Fibroblast of skin of scalp (primary cell): ENCODE measurements at places on chromosomes 4 and X.

DNA sequence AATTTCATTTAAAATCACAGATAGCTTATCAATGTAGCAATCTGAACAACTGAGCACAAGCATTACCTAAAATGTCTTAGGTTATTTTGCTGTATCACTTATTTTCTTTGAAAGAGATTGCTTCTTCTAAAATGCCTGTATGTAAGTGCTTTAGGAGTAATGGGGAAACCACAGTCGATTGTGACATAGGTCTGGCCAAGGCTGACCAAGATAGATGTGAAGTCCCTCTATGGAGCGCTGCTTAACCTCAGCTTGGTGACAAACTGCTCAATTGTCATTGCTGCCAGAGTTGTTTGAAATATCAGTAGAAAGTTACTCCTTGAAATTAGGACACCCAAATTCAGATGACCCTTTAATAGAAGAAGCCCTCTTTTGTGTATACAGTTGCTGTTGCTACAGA, 401.9 kb upstream of the NDST4 start:
- DNase-seq, result no peak

- no peak for DNase-seq
Observed at GRCh38 chr4:176774852-176775251, 17.9 kb downstream of the VEGFC start.

GRCh38 chrX:47172549-47172948, 21.1 kb upstream of the UBA1 start:
- DNase-seq, result no peak

DNA sequence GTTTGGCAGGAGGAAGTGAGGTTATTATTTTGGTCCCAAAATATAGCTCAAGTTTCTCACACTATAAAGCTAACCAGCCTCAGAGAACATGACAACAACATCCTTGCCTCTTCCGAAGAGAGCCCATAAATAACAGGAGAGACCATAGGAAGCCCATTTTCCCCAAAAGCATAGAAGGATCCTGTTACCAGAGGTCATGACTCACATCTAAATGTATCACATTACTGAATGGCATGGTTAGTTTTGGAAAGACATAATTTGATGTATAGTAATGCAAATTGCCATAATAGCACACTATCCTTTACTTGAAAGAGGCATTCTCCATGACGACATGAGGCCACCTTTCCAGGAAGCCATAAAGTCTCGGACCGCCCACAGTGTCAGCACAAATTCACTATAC, 238.8 kb upstream of the GRIA3 start:
- DNase-seq, result no peak

GRCh38 chr4:70754990-70755688, 33.4 kb downstream of the RUFY3 start:
- DNase-seq, result no peak

DNA sequence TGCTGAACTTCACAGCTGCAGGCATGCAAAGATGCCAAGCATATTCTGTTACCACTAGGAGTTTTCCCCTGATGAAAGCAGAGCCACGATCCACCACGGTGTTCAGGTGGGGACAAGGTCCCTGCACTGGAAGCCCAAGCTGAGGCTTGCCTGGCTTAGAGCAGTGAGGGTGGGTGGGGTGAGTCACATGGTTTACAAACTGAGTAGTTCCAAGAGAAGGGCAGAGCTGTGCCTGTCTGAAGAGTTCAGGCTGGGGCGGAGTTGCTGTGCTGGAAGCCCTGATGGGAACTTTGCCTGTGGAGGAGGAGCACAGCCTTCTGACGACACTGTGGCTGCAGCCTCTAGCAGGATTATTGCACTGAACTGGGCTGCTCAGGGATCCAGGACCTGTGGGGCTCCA, 45.5 kb downstream of the FAM9B start:
- DNase-seq, result peak; percentile 35

DNA sequence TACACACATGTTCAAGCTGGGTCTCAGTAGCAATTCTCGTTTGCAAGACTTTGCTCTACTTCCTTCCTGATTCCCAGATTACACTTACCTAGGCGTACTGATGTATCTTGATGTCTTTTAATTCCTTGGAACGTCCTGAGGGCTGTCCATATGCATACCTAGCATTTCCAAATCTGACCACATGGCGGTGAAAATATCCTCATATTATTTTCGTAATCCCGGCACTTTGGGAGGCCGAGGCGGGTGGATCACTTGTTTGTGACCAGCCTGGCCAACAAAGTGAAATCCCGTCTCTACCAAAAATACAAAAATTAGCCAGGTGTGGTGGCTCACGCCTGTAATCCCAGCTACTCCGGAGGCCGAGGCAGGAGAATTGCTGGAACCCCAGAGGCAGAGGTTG, 1786.3 kb upstream of the TENM3 start:
- DNase-seq, result no peak

- no peak for DNase-seq
Observed at GRCh38 chr4:189200353-189200752, 740.3 kb upstream of the FRG1 start.

- DNase-seq, result no peak
Observed at GRCh38 chrX:136386826-136387225, 86.1 kb downstream of the ADGRG4 start.

DNA sequence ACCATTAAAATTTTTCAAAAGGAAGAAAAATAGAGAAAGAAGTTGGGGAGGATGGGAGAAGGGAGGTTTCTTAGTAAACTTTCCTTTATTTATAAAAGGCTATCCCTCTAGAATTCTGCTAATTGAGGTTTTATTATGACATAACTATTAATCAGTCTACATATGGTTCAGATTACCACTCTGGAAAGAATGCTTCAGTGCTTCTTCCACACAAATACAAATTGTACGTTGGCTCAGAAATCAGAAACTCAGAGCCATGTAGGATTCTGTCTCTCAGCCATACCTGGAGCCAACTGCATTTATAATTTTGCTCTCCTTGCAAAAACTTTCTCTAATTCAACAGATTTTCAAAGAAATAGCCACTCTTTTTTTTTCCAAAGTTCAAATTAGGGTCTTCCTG, 37.1 kb downstream of the SRPX start:
- DNase-seq, result no peak

GRCh38 chr4:144705601-144706590, 59.9 kb downstream of the HHIP start:
- no peak for DNase-seq

GRCh38 chr4:5572114-5572513, 136.2 kb downstream of the EVC2 start:
- peak; percentile 7 for DNase-seq

DNA sequence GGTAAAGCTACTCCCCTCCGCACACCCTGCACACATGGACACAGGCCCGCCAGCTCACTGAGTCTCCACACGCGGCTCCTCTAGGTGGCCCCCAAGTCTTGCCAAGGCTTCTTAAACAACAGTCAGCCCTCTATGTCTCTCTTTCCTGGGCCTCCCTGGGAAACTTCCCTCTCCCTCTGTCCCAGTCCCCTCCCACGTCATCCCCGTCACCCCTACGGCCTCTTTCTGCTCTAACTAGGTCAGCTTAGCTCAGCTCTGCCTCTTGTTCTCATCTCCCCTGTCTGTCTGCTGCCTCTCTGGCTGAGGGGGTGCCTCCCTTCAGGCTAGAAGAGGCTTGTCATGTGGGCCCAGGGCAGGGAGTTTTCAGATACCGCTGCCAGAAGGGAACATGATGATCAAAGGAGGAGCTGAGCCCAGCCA, 38.8 kb downstream of the SEPTIN6 start:
- peak; percentile 32 for DNase-seq

GRCh38 chr4:126338548-126338947, 1023.8 kb downstream of the FAT4 start:
- no peak for DNase-seq

DNA sequence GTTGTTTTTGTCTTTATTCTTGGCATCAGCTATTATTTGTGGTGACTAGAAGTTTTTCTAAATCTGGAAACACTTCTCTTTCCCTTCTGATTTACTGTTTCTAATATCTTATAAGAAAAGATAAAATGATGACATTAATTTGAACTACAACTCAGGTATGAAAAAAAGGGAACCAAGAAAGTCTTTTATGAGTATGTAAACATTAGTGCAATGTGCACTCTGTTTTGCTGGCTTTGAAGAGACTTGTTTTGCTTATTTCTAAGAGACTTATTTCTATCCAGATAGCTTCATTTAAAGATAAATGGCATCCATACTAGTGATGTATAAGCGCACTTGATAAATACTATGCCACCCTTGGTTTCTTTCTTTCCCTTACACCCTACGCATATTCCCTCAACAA, 10.1 kb upstream of the AMBN start:
- no peak for DNase-seq

DNA sequence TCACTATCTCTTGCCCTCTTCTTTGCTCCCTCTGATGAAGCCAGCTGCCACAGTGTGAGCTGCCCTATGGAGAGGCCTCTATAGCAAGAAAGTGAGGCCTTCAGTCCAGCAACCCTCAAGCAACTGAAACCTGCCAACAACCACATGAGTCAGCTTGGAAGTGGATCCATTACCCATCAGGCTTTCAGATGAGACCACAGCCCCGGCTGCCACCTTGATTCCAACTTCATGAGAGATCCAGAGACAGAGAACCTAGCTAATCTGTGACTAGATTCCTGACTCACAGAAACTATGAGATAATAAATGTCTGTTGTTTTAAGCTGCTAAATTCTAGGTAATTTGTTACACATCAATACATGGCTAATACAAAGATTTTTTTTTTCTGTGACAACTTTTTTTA, 20.4 kb upstream of the WAS start:
- DNase-seq, result no peak

- no peak for DNase-seq
Observed at GRCh38 chrX:41108463-41109205, 23.4 kb downstream of the USP9X start.
